ENCODE measurements at places on chromosomes 3 and 15. TPM values are rescaled to one million over a fixed set of nuclear protein-coding genes. Genes with fewer than 3 reads are reported as not detected.

Gene EIF4A2
- total RNA-seq, result 384 TPM

DNA sequence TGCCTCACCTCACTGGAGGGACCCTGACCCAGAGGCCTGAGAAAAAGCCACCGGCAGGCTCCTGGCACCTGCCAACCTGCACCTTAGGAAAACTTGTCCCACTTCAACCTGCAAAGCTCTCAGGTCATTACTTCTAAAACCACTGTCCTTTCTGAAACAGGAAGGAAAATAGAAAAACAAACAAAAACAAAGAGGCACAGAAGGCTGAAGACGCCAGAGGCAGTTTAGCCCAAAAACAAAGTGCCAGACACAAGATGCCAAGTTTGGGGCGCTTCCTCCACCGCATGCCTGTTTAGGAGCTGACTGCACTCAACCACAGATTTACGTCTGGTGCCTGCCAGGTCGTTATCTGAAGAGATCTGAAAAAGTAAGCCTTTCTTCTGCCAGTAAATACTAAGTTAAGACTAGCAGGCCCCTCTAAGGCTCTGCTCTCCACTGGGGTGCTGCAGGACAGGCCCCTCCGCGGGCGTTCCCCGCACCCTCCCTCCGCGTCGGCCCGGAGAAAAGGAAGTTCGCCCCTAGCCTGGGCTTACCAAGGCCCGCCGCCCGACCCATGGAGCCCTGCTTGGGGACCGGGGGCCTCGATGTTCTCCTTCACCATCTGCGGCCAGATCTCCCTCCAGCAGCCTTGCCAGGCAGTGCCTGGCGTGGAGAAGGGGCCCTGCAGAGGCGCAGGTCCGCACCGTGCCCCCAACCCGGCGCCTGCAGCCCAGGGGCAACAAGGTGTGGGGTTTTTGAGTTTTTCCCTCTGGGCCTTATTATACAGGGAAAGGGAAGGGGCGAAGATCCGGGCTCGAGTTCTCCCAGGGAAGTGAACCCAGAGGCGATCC, 1.3 kb downstream of the GOLGA8A start:
- DNase-seq, result no peak

GRCh38 chr3:14989943-14990779, 42.8 kb downstream of the NR2C2 start:
- DNase-seq, result peak; percentile 40

- no peak for DNase-seq
Measured at GRCh38 chr3:150372320-150372719, 35.8 kb upstream of the TSC22D2 start.

Data from dermis microvascular lymphatic vessel endothelial cell (primary cell).